ENCODE measurements at places on chromosomes 6 and 20.

DNA sequence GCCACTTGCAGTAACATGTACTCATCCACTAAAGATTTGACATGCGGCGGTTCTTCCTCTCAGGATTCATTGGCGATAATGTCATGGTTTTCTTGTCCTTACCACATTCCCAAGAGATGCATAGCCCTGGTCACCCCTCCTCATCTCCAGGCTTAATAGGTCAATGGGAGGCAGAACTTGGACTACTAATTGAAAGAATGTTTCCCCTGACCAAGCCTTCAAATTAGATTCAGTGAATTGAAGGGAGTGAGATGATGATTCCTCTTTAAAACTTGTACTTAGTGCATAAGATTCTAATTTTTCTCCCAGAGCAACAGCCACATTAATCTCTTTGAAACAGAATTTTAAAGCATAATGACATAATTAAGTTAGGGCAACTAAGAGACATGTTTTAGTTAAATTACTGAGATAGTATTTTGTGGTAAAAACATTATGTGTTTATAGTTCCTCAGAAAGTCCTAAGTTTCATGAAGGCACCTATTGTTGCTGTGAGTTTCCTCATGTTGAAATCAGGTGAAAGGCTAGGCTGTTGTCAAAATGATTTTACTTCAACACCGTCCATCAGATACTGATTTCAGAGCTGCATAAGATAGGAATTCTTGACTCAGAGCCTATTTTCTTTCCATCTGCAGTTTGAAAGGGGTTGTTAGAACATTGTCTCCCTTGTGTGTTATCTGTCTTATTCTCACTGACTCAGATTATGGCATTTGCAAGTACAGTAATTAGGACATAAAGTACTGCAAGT is 48.5 kb downstream of the STK4 start:
- peak; percentile 87 for DNase-seq

GRCh38 chr20:10647471-10647870 is 26.3 kb downstream of the JAG1 start:
- no peak for DNase-seq

DNA sequence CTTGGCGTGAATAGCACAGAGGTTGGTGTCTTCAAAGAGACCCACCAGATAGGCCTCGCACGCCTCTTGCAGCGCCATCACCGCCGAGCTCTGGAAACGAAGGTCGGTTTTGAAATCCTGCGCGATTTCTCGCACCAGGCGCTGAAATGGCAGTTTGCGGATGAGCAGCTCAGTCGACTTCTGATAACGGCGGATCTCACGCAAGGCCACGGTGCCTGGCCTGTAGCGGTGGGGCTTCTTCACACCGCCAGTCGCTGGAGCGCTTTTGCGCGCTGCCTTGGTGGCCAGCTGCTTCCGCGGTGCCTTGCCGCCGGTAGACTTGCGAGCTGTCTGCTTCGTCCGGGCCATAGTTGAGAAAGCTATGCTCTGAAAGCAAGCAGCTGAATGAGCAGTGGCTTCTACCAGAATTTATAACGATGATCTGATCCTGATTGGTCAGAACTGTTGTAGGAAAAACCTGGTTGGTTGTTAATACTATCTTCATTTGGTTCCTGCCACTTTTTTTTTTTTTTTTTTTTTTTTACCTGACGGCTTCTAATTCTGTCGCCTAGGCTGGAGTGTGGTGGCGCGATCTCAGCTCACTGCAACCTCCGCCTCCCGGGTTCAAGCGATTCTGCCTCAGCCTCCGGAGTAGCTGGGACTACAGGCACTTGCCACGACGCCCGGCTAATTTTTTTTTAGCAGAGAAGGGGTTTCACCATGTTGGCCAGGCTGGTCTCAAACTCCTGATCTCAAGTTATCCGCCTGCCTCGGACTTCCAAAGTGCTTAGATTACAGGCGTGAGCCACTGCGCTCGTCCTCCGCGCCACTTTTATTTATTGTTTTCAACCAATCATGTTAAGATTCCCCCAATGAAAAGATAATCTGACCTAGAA is 21.5 kb downstream of the OR2B2 start:
- DNase-seq, result peak; percentile 93

DNA sequence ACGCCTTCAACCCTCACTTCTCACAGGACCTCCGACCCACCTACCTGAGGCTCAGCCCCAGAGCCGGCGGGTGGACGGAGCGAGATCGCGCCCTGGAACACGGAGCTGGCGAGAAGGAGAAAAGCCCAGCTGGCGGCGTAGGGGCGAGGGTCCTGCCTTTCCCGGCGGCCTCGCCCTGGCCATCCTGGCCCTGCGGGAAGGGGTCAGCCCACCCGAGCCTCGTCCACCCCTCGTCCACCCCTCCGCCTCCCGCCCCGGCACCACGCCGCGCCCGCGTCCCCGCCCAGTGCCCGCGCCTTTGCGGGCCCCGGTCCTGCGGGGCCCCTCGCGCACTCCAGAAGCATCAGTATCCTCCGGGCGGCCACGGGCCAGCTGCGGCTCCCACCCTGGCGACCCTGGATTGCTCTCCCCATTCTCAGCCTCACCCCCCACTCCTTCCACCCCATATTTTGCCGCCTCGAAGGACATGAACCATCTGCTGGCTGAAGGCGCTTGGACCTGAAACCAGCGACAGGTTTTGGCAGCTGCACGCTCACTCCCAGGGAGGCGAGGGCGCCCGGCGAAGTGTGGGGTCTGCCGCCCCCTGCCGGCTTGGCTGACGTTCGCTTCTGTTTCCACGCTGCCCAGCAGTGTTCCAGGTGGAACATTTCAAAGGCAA is 65.1 kb downstream of the PLG start:
- DNase-seq, result peak; percentile 35

DNA sequence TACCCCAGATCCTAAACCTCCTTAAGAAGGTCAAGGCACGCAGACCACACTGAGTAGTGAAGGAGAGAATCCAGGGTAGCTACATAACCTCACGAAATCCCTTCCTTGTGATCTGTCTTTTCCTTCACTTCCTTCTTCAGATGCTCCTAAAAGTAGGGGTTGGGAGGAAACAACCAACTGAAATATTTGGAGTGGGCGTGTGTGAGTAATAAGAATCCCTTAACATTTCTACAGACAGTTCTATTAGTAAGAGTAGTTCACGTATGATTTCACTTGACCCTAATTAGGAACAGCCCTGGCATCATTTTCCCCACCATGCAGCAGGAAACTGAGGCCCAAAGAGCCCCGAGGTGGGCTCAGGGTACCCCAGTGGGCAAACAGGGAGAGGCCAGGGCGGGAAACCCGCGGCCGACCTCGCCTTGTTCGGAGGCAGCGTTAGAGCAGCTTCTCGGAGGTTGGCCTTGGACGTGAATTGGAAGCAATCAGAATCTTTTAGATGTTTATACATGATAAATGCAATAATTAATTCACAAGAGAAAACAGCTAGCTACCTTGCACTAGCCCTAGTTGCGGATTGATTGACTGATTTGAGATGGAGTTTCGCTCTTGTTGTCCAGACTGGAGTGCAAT is 859 bp upstream of the RAE1 start:
- DNase-seq, result peak; percentile 16

GRCh38 chr6:16139556-16139955 is 10.7 kb downstream of the MYLIP start:
- peak; percentile 22 for DNase-seq

- DNase-seq, result no peak
Observed at GRCh38 chr6:9647071-9647445, 767.8 kb downstream of the TFAP2A start.

- DNase-seq, result no peak
Observed at GRCh38 chr6:127956260-127956888, 55.5 kb upstream of the THEMIS start.

DNA sequence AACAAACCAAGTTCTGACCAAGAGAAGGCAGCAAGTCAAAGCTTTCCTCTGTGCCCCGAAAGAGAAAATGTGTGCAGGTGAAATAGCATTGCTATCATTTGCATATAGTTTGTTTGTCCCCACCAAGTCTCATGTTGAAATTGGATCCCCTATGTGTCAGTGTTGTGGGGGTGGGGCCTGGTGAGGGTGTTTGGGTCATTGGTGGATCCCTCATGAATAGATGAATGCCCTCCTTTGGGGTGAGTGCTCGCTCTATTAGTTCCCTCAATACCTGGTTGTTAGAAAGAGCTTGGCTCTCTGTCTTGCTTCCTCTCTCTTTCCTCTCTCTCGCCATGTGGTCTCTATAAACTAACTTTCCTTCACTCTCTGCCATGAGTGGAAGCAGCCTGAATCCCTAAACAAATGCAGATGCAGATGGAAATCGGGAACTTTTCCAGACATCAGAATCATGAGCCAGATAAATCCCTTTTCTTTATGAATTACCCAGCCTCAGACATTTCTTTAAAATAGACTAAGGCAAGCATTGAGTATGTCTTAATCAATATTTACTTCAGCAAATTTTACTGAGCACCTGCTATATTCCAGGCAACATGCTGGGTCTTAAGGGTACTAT is 43.8 kb upstream of the SYNDIG1 start:
- DNase-seq, result no peak

GRCh38 chr6:101887532-101887931 is 494.0 kb downstream of the GRIK2 start:
- DNase-seq, result no peak

DNA sequence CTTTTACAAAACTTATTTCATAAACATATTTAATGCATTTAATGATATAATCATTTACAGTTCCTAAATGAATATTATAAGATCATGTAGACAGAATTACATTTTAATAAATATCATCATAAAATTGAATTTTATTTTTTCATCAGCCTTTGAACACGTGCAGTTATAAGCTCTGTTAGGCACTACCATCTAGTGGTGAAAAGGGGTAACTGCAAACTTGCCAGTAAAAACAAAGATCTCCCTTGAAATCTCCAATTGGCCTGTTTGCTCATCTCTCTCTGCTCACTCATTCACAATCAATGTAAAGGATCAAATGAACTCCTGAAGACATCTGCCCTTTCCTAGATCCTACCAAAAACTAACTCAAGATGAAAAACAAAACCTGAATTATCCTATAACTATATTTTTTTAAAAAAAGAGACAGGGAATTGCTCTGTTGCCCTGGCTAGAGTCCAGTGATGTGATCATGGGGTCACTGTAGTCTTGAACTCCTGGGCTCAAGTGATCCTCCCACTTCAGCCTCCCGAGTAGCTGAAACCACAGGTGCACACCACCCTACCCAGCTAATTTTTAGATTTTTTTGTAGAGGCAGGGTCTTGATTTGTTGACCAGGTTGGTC is 31.7 kb downstream of the SAMHD1 start:
- DNase-seq, result peak; percentile 66

- DNase-seq, result no peak
Observed at GRCh38 chr6:4185419-4185818, 50.0 kb upstream of the ECI2 start.

DNA sequence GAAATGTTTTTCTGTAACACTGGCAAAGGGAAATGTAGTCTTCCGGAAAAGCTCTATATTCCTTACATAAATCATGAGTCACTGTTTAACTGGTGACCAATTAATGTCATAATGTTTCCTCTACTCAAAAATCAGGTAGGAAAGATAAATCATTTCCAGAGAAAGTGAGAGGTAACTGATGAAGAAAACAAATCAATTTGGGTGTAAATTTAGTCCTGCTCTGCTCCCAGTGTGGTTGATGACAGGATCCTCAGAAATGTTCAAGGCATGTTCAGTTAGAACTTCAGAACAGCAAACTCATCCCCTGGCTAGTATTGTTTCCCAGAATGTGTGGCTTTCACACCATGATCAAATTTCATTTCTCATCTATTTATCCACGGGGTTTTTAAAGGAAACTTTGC is 38.8 kb upstream of the SPACA1 start:
- DNase-seq, result peak; percentile 7

- no peak for DNase-seq
Observed at GRCh38 chr20:52402950-52403349, 211.4 kb upstream of the ZFP64 start.

- no peak for DNase-seq
Observed at GRCh38 chr6:149534742-149535141, 11.1 kb downstream of the PPIL4 start.

DNA sequence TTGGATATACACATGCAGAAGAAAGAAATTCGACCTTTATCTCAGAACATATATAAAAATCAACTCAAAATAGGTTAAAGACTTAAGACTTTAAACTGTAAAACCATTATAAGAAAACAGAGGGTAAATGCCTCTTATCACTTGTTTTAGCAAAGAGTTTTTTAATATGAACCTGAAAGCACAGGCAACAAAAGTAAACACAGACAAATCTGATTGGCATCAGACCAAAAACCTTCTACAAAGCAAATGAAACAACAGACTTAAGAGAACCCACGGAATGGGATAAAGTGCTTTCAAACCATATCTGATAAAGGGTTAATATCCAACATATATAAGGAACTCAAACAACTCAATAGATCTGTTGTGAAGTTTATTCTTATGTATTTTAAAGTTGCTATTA is 309.9 kb upstream of the OPRM1 start:
- no peak for DNase-seq

GRCh38 chr6:24903681-24904080 is 32.1 kb downstream of the RIPOR2 start:
- DNase-seq, result no peak

- DNase-seq, result no peak
Observed at GRCh38 chr6:3210024-3210610, 17.3 kb downstream of the TUBB2B start.

- no peak for DNase-seq
Observed at GRCh38 chr20:55678126-55678525, 327.2 kb downstream of the CBLN4 start.

DNA sequence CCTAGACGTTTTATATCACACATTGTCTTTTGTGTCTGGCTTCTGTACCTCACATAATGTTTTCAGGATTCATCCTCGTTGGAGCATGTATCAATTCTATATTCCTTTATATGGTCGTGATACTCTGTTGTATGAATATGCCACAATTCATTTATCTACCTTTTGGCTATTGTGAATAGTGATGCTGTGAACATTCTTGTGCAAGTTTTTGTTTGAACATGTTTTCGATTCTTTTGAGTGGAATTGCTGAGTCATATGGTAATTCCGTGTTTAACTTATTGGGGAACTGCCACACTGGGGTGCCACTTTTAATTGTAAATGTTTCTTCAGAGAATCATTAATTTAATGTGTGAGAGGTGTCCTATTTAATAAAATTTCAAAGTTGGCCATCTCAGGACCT is 101.2 kb downstream of the SLC35B3 start:
- DNase-seq, result no peak

GRCh38 chr6:192313-192664 is 100.0 kb upstream of the DUSP22 start:
- DNase-seq, result no peak

DNA sequence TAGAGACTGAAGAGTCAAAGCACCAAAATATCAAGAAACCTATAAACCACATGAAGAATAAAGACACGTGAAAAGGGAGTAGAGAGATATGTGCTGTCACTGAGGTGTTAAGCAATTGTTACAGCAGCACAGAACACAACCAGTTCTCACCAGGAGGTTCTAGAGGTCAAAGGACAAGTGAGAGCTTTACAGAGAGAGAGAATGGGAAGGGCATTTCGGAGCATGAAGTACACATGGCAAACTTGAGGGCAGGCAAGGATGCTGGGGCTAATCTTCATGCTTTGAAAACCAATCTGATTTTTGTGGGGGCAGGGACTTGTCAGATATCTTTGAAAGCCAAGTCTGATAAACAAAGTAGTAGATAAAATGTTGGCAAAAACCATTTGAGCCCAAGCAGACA is 142.3 kb upstream of the NRSN1 start:
- no peak for DNase-seq

GRCh38 chr6:105994118-105994590 is 92.0 kb upstream of the PRDM1 start:
- peak; percentile 66 for DNase-seq

GRCh38 chr6:122154155-122154554 is 245.3 kb upstream of the HSF2 start:
- no peak for DNase-seq

- DNase-seq, result no peak
Observed at GRCh38 chr6:167850782-167851181, 24.1 kb downstream of the AFDN start.

Data from AG10803 (cell line).